Left cardiac atrium (tissue), 4 donors: ENCODE measurements at places on chromosomes 6 and 20.

- DNase-seq = peak; percentile 59
Observed at GRCh38 chr6:41100871-41101287, 28.1 kb downstream of the NFYA start.

DNA sequence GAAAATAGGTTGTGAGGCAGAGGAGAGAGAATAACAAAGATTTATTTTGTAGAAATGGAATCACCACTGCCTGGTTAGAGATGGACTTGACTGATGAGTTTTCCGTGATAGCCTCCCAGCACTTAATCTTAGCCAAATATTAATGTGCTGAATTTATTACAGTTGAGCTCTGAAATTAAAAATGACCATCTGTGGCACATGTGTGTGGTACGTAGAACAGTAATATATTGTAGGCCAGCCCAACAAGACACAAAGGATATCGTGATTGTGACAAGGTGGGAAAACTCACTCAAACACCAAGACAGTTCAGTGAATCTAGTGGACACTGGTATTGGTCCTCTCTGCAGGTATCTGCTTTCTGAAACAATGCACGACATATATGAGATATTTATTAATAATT lies 119.4 kb downstream of the HAO1 start:
- DNase-seq = no peak

DNA sequence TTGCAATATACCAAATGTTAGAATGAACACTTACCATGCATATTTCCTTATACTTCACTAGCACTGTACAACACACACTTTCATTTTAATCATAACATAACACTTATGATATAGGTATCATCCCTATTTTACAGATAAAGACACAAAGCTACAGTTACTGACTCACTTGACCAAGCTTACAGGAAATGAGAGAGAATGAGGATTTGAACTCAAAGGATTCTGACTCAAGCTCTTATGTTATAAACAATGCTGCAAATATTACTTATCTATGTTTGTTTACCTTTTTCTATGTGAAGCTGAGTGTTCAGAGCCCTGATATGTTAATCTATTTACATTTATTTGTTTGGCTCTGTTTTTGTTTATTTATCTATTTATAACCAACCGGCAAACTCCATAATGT lies 245.4 kb downstream of the PTPRK start:
- DNase-seq = no peak

GRCh38 chr20:43295781-43296180 lies 106.1 kb upstream of the PTPRT start:
- no peak for DNase-seq

DNA sequence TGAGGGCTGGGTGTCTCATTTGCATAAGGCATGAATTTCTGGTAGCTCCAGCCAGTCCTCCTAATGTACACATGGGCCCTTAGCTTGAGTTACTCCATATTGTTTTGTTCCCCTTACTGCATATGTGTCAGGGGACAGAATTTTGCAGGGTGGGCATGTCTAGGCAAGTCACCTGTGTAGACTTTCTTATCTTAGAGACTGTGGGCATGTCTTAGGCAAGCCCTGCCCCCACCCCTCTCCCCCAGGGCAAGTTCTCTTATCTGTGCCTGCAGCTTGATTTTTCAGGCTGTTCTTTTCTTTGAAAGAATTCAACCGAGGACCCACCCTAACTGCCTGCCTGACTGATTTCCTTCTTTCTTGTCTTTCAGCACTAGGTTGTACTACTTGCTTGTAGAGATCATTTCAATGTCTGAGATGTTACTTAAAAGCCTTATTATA lies 32.1 kb downstream of the NHLRC1 start:
- no peak for DNase-seq
